Myometrial cell (primary cell): ENCODE measurements at places on chromosomes 2 and 18. TPM values are rescaled to one million over a fixed set of nuclear protein-coding genes. Genes with fewer than 3 reads are reported as not detected.

The KLHL29 gene
- total RNA-seq, result 2.6 and 5.0 TPM in 2 replicates

The DNPEP gene
- 55.9 and 67.2 TPM in 2 replicates for total RNA-seq

The MREG gene
- total RNA-seq, result 0.29 and 1.1 TPM in 2 replicates

The NETO1 gene
- 0.18 and 0.29 TPM in 2 replicates for total RNA-seq

The HRH4 gene
- not detected in 2 replicates for total RNA-seq

The CD302 gene
- 7.5 and 8.5 TPM in 2 replicates for total RNA-seq

The TMEM182 gene
- 3.7 and 4.3 TPM in 2 replicates for total RNA-seq

The PSMA8 gene
- total RNA-seq, result not detected in 2 replicates

The RNF152 gene
- total RNA-seq, result 2.1 and 4.3 TPM in 2 replicates

The ACTG2 gene
- 8.6 and 12.4 TPM in 2 replicates for total RNA-seq

The ABCG8 gene
- total RNA-seq, result not detected in 2 replicates

The ING5 gene
- 12.7 and 39.9 TPM in 2 replicates for total RNA-seq

The DIPK1C gene
- not detected in 2 replicates for total RNA-seq

The FTCDNL1 gene
- total RNA-seq, result 0.18 and 0.58 TPM in 2 replicates

The RAB17 gene
- total RNA-seq, result not detected in 2 replicates

The OTOS gene
- total RNA-seq, result not detected in 2 replicates

The CNTNAP5 gene
- not detected in 2 replicates for total RNA-seq

The CLEC4F gene
- not detected in 2 replicates for total RNA-seq

The AFF3 gene
- under 0.01 TPM in 1 of 2 replicates, not detected in the other for total RNA-seq

The PPP1R1C gene
- total RNA-seq, result 0.29 TPM in 1 of 2 replicates, not detected in the other

The SERPINB3 gene
- total RNA-seq, result not detected in 2 replicates

The DAPL1 gene
- total RNA-seq, result not detected in 2 replicates

The ALK gene
- not detected in 2 replicates for total RNA-seq

The INHA gene
- total RNA-seq, result not detected in 2 replicates
